ENCODE measurements at places on chromosomes 3 and 15.

DNA sequence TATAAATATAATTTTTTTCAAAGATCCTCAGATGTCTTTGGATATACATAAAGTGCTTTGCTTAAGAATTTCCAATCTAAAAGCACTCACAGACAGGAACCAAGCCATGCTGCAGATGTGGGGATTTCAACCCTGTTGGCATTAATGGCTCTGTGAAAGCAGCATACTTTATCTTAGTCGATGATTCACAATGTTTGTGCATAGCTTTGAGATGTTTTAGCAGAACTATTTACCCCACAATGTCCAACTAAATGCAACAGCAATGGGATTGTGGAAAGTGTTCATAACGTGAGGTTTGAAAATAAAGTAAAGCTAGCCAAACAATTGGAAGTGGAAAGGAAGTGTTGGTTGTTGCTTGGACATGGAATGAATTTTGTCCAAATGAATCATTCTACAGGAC, 371.4 kb downstream of the SOX2 start:
- no peak for DNase-seq

DNA sequence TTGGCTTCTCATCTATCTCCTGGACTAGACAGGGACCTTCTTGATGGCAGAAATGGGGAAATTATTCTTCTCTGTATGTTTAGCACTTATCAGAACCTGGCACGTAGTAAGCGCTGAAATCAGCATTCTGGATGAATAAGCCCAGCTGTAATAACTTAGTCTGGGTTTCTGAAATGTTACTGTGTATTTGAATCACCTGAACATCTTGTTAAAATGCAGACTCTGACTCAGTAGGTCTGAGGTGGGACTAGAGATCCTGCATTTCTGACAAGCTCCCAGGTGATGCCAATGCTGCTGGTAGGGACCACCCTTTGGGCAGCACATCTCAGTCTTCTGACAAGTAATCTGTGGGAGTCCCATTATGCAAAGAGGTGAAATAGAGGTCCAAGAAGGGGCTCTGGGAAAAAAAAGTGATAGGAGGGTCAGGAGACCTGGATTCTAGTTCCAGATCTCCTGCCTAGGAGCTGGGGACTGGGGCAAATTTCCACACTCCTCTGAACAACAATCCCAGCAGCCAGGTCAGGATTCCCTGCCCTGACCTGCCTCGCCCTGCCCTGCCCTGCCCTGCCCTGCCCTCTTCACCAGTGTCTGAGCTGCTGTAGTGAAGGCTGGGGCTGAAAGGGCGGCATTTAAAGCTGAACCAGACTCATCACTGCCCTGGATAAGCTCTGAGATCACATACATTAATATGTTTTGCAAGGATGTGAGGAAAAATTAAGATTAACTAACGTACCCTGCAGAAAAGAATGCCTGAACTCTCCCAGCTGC, 17.2 kb upstream of the SLC6A11 start:
- DNase-seq, result no peak

GRCh38 chr3:157335233-157336076, 101.2 kb upstream of the PTX3 start:
- no peak for DNase-seq

- no peak for DNase-seq
Measured at GRCh38 chr15:90819850-90820249, 48.5 kb upstream of the FURIN start.

- no peak for DNase-seq
Measured at GRCh38 chr3:7929319-7929889, 572.2 kb upstream of the LMCD1 start.

DNA sequence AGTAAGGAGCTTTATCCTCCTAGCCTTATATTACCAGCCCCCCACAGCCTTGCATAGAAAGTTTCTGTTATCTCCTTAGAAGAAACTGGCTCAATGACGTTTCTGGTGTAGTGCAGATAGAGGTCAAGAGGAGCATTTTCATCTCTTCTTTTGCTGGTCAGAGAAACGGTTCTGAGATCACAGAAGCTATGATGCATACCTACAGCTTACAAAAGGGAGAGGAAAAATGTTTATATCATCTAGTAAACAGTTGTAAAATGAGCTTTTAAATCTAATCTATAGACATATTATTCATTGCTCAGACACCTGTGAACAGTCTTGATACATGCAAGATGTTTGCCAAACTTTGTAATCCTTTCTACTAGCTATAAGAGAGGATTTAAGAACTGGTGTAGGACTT, 68.0 kb downstream of the GMPS start:
- no peak for DNase-seq

GRCh38 chr3:14773691-14774128, 45.1 kb upstream of the FGD5 start:
- DNase-seq, result no peak

DNA sequence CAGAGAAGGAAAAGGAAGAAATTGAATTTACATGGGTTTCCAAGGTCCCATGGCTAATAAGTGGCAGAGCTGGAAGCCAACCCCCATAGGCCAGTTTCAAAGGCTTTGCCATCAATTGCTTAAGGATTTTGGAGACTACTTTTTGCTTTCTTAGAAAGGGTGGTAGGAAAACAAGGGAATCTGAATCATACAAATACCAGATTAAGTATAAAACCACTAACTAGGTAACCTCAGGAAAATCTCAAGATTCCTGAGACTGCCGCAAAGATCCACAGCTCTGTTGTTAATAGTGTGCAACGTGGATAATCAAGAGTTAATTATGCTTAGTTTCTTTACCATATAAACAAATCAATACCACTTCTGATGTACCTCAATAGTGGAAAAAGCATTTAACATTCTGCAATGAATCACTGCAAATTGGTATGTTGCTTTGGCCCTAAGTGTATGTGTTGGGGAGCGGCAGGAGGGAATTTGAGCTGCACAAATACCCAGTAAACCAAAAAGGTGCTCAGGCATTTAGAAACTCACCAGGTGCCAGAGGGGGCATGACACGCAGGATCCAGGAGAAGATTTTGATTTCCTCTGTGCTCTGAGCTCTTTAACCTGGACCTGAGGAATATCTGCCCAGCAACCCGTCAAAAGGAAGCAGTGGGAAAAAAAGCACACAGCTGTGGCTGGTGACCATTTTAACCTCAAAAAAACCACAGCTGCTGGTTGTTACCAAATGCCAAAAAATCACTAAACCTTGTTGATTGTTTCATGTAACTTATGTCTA, 22.0 kb downstream of the AADAC start:
- DNase-seq, result no peak

GRCh38 chr3:156803952-156804741, 22.0 kb upstream of the LEKR1 start:
- DNase-seq, result peak; percentile 43

DNA sequence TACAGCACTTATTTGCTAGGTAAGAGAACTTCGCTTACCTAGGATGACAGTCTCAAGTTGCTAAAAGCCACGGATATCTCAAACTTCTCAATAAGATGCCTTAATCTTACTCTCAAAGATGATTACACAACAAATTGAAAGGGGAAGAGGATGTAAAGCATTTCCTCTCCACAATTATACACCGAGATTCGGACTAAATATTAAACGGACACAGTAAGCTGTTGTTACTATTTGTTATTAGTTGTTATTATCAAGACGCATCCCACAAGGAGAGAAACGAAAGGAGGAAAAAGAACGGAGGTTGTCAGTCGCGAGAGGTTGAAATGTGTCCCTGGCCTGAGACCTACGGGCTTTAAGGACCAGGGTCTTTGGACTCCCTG, 660 bp downstream of the ZNF106 start:
- DNase-seq, result no peak

GRCh38 chr3:70110066-70110465, 110.5 kb downstream of the SAMMSON start:
- no peak for DNase-seq

DNA sequence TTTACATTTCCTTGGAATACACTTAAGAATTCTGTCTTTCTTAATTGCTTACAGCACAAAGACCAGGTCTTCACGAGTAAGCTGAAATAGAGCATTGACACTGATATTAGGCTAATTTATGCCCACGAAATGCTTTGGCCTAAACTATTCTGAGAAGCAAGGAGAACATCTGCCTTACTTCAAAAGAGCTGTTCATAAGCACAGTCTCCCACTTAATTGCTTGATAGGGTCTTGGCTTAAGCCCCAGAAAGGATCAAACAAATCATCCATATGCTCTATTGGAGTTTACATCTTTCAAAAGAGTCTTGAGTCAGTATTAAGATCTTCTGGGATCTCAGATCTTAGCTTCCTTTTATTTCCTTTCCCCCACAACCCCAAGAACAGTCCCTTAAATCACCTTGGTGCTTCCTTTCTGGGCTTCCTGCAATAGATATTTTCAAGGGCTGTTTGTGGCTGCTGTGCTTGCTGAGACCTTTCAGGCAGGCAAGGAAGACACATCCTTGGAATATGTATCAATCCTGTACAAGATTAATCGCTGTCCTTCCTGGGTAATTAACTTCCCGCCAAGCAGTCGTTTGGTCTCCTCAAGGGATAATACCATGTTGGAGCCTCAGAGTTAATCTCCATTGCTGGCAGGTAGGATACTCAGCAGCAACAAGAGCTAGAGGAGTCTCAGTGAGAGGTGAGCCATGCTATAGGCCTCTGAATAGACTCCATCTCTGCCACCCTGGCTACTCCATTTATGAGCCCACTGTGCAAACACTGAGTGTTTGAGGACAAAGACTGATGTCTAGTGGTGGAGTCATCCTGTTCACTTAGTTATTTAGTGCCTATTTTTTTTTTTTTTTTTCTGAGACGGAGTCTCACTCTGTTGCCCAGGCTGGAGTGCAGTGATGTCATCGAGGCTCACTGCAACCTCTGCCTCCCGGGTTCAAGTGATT, 37.1 kb downstream of the TMEM158 start:
- DNase-seq, result no peak

DNA sequence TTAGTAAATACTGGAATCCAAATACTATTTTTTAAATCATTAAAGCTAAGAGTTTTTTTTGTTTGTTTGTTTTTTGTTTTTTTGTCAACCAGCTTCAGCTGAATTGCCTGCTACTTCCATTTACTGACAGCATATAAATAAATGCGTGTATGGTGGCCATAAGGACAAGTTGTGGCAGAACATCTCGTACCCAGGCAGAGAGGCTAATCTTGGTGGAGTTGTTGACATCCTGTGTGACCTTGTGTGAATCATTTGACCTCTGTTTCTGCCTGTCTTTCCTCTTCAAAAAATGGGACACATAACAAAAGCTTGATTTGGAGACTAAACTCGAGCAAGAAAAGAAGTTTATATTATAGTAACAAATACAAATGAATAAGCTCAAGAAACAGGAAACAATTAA, 734.2 kb downstream of the MCTP2 start:
- DNase-seq, result no peak

- no peak for DNase-seq
Measured at GRCh38 chr3:67620869-67621268, 33.5 kb downstream of the SUCLG2 start.

DNA sequence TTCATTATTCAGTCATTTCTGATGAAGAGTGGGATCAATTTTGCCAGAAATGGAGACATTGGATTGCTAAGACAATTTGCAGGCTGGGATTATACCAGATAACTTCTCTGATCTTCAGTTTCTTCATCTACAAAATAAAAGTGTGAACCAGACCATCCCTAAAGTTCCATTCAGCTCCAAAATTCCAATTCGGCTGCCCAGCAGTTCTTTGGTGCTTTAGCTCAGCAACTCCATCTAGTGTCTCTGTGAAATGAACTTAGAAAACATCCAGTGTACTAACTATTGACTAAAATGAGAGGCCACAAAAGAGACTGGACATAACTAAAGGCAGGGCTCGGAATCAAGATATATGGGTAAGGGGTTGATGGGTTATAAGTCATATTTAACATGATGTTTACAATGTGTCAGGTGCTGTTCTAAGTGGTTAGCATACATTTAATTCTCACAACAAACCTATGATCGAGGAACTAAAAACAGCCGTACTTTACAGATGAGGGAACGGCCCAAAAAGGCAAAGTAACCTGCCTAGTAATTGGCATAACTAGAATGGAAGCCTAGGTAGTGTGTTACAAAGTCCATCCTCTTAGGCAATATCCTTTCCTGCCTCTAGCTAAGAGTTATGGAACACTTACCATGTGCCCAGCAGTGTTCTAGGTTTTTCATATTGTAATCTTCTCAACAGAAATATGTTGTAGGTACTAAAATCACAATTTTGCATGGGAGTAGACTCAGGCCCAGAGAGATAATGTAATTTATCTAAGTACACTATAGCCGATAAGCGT, 17.0 kb downstream of the THAP10 start:
- DNase-seq, result no peak

DNA sequence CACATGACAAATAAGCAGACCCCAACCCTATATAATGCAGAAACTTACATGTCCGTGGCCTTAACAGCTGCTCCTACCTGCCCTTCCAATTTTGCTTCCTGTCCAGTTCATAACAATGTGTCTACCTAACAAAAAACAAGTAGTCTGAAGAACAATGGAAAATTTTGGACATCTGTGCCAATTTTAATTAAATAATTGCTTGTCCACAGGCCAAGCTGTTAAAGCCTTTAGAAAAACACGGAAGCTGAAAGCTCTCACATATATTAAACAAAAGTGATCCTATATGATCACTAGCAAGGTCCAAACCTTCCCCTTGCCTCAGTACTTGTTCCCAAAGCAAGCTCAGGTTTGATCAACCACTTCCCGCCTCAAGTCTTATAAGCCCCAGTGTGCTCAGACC, 37.1 kb downstream of the MAGI1 start:
- no peak for DNase-seq

GRCh38 chr3:41920406-41920965, 41.4 kb downstream of the ULK4 start:
- DNase-seq, result no peak

DNA sequence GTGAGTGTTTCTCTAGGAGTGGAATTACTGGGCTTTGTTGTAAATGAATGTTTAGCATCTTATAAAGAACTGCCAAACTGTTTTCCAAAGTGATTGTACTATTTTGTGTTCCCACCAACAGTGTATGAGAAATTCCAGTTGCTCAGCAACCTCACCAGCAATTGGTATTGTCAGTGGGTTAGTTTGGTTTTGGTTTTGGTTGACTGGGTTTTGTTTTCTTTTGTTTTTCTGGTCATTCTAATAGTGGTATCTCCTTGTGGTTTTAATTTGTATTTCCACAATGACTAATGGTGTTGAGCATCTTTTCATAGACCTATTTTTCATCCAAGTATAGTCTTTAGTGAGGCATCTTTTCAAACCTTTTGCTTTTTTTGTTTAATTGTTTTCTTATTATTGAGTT, 27.1 kb downstream of the FILIP1L start:
- no peak for DNase-seq

- no peak for DNase-seq
Measured at GRCh38 chr3:186257866-186258265, 104.2 kb downstream of the DGKG start.

- DNase-seq, result no peak
Measured at GRCh38 chr3:173257797-173258196, 116.8 kb upstream of the SPATA16 start.

All from CMK (cell line).